ENCODE measurements at places on chromosomes 6 and 20.

DNA sequence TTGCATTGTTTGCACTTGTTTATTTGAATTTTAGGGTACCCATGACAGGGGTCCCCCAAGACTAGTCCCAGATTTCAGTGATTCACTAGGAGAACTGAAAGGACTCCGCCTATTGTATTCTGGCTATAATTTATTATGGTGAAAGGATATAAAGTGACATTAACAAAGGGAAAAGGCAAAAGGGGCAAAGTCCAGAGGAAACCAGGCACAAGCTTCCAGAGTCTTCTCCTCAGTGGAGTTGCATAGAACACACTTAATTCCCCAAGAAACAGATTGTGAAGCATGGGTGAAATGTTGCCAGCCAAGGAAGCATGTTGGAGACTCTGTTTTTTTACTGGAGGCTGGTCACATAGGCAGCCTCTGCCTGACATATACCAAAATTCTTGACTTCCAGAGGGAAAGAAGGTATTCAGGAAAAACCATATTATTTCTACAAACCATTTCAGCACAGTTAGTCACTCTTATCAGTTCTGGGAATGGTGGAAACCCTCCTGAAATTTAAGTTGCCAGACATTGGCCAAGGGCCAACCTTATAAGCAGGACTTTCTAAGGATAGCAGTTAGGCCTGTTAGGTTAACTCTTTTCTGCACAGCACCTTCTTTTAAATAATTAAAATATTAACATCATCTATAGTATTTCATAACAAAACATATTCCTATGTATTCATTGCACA is 71.8 kb downstream of the FIG4 start:
- no peak for DNase-seq

- DNase-seq = no peak
Measured at GRCh38 chr6:36350082-36350481, 13.4 kb upstream of the BNIP5 start.

DNA sequence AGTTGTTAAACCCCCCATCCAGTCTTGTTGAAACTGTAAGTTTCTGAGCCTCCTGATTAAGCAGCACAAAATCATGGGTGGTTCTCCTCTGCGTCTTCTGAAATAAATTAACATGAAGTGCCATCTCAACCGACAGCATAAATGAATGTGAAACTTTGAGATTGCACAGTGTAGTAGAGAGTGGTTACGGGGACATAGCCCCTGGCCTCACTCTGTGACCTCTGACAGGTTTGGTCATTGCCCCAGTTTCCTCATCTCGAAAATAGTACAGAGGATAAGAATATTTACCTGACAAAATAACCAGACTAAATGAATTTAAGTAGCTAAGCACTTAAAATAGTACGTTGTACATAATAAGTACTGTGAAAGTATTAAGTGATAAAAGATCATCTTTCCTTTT is 19.1 kb downstream of the NKX2-4 start:
- DNase-seq = no peak

GRCh38 chr6:111805511-111806164 is 67.6 kb downstream of the FYN start:
- peak; percentile 61 for DNase-seq

DNA sequence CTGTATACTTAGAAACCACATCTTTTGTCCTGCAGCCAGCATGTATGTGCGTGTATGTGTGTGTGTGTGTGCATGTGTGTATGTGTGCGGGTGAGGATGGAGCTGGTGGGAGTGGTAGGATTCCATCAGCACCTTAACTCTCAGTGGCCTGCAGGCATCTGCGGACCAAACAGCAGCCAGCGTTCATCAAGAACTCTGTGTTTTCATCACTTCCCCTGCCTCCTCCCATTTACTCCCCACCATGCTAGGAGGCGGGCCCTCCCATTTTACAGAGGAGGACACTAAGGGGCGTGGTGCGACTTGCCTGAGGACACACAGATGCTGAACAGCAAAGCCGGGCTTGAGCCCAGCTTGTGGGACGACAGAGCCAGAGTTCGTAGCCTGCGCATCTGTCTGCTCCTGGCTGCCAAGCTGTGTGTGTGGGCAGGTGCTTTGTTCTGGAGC is 8.9 kb downstream of the VSTM2L start:
- DNase-seq = no peak

- no peak for DNase-seq
Measured at GRCh38 chr6:150702675-150703074, 103.0 kb downstream of the PLEKHG1 start.

GRCh38 chr20:40637176-40637575 is 51.9 kb downstream of the MAFB start:
- no peak for DNase-seq

DNA sequence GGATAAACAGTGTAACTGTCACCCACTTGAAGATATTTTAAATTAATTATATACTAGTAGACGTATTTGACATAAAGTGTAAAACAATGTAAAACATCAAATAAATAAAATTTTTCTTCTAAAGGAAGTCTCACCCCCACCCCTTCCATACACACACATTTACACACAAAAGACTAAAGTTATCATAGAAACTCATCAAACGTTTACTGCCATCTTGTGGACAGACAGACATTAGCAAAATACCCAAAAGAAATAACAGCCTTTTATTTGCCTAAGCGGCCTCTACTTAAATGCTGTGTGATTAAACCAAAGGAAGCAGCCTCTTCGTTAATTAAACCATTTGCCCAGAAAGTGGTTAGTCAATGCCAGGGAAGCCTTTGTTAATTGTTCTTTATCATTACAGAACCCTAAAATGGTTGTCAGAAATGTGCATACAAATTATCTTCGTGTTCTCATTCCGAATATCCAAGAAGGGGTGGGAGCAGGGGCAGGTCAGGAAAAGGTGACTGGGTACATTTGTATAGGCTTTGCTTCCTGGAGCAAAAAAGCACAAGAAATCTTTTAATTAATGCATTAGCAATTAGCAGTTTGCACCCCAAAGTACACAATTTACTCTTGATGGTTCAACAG is 176.2 kb upstream of the SASH1 start:
- DNase-seq = no peak

DNA sequence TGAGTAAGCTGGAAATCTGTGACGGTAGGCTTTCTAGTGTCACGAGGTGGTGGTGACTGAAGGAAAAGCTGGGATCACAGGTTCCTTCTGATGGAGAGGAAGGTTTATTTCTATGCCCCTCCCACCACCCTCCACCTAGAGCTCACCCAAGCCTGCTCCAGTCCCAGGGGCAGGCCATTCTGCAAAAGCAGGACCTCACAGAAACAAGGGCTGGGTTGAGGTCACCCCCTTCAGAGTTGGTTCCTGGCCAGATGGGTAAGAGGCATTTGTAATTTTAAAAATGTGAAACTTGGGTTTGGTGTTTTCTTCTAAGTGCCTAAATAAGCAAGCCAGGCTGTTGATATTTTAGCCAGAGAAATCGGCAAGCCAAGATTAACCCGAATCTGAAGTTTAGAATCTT is 46.6 kb downstream of the KCTD20 start:
- DNase-seq = no peak

- DNase-seq = no peak
Measured at GRCh38 chr20:58900397-58900796, 47.9 kb downstream of the GNAS start.

- no peak for DNase-seq
Measured at GRCh38 chr20:15333170-15333569, 995.8 kb upstream of the FLRT3 start.

DNA sequence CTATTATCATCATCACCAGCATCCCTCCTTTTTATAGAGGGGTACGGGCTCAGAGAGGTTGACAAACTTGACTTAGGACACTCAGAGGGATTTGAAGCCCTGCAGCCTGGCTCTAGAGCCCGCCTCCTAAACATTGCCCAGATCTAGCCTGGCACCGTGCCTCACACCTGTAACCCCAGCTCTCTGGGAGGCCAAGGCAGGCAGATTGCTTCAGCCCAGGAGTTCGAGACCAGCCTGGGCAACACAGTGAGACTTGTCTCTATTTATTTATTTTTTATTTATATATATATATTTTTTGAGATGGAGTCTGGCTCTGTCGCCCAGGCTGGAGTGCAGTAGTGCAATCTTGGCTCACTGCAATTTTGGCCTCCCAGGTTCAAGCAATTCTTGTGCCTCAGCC is 6.3 kb upstream of the CSE1L start:
- no peak for DNase-seq

GRCh38 chr6:52727908-52728307 is 35.4 kb downstream of the GSTA2 start:
- no peak for DNase-seq

GRCh38 chr6:142045380-142046278 is 87.1 kb upstream of the GJE1 start:
- DNase-seq = no peak

DNA sequence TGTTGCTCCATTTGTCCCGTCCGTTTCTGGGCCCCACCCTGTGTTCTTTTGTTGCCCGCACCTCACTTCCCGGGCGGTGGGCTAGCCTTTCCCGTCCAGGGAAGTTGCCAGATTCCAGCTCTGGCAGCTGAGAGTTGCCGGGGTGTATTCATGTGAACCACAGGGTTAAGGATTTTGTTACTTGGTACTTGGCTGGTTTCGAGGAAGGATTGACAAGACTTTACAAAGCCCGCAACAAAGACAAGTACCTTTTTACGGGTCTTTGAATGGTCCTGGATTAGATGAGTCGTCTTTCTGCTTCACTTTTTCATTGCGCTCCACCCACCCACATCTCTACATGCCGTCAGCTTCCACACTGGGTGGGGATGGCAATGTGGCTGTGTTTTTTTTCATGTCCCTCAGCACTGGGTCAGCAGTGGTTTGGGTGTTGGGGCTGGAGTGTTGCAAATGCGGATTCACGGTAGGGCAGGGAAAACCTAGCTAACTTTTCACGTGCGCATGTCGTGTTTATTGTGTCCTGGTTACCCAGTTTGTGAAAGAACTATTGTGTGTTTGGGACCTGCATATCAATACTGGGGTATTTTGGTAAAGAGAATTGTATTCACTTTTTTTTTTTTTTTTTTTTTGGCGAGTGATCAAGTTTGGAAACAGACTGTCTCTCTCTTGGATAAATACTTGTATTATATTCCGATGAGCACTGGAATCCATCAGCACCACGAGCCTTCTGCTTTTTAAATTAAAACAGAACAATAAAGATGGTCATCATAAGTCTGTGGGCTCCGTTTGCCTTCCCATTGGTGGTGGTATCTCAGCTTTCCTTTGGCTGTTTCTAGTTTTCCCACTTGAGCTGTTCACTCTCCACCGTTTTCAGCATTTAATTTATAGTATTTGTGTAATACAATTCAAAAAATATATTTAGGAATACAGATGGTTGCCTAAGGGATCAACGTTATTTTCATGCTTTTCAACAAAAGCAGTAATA is 1.2 kb downstream of the DUSP22 start:
- DNase-seq = peak; percentile 51

GRCh38 chr6:134168590-134169208 is 116.3 kb upstream of the SLC2A12 start:
- no peak for DNase-seq

DNA sequence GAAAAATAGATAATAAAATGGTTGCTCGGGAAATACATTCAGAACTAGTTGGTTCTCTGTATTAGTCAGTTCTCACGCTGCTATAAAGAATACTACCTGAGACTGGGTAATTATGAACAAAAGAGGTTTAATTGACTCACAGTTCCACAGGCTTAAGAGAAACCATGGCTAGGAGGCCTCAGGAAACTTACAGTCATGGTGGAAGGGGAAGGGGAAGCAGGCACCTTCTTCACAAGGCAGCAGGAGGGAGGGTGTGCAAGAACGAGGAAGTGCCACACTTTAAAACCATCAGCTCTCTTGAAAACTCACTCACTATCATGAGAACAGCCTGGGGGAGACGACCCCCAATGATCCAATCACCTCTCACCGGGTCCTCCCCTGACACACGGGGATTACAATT is 24.2 kb upstream of the SNX9 start:
- DNase-seq = peak; percentile 40

DNA sequence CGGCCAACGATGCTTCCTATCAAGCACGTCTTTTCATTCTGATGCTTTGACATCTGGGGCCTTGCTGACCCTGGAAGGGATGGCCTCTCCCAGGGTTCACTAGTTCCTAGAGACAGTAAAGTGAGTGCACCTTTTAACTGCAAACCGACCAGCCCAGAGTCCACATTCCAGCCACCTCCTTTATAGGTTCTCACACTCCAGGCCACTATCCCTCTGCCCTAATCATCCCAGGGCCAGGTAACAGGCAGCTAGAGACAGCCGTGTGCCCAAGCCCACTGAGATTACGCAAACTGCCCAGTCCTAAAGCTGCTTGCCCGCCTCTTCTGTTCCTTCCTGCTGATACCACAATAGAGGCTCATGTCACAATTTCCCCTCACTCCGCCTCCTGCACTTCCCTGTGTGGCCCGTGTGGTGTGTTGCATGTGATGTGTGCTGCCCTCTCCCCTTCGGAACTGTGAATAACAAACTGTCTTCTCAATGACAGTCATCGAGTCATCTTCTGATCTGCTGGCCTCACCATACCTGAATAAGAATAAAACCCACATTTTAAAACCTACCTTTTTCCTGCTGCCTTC is 123.7 kb upstream of the EXOC2 start:
- DNase-seq = peak; percentile 23

- no peak for DNase-seq
Measured at GRCh38 chr20:3660262-3661059, 2.7 kb downstream of the GFRA4 start.

GRCh38 chr6:121880831-121881230 is 445.4 kb downstream of the GJA1 start:
- no peak for DNase-seq

GRCh38 chr6:149440735-149441671 is 40.9 kb downstream of the SUMO4 start:
- DNase-seq = no peak

- DNase-seq = no peak
Measured at GRCh38 chr20:10157549-10157948, 61.1 kb upstream of the SNAP25 start.

DNA sequence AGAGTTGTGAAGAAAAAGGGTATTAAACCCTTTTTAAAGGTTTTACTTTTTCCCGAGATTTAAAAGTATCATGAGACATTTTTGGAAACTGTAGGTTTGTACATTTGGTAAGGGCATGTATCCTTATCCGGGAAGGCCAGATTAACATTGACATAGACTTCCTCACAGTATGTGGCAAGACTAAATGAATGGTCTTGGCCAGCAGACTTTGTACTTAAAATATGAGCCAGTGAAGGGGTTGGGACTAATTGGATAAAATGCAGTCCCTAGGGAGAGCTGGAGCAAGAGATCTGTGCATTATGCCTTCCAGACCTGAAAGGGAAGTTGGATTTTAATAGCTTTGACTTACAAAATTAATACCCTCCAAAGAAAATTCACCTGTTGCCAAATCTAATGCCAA is 60.4 kb upstream of the CCN2 start:
- no peak for DNase-seq

- DNase-seq = no peak
Measured at GRCh38 chr20:24978513-24978912, 14.0 kb downstream of the APMAP start.
